ENCODE measurements at places on chromosomes 4 and X.
A peak's percentile ranks its signal among the peaks of the same experiment; 100 is the strongest.

DNA sequence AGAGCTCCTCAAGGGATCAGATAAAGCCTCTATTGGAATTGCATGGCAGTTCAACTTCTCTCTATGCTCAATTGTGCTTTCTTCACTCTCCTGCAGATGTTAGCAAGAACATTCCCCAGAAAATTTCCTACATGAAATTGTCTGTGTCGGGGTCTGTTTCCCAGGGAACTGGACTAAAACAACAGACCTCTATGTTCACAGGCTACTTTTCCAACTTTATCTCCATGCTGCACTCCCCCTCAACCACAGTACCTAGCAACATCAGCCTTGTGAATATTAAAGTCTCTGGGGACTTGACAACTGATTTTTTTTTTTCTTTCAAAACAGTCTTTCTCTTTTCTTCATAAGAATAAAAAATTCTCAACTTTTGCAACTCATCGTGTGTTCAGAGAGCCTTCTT, 1470.8 kb upstream of the ADGRL3 start:
- no peak for DNase-seq

DNA sequence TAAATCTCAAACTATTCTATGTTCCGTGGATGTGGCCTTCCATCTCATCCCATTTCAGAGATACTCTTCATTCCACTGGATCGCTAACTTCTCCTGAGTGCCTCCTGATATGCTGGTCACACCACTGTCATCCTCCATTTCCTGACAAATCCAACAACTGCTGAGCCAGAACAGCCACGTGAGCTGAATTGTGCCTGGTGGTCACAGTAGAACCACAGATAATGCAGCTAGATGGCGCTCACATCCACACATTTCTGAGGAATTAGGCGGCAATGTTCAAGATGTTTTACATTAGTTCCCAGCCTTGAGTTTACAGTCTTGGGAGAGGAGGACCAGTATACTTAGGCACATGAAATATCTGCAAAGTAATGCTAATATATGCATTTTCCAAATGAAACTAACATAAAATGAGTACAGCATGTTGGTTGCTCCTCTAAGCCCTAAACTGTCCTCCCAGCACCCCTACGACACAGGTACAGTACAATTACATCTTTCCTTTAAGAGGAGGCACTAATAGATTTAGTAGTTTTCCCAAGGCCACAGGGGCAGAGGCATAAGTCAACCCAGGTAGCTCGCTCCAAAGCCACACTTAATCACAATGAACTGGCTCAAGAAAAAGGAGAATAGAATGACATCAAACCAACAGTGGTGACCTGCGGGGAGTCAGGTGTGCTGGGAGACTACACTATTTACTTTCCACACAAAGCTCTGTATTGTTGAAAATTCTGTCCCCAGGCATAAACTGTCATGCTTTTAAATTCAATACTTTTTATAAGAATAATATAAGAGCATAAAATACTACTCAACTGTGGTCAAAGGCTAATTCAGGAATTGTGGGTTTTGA, 134.2 kb downstream of the CHIC2 start:
- DNase-seq = peak; percentile 80

DNA sequence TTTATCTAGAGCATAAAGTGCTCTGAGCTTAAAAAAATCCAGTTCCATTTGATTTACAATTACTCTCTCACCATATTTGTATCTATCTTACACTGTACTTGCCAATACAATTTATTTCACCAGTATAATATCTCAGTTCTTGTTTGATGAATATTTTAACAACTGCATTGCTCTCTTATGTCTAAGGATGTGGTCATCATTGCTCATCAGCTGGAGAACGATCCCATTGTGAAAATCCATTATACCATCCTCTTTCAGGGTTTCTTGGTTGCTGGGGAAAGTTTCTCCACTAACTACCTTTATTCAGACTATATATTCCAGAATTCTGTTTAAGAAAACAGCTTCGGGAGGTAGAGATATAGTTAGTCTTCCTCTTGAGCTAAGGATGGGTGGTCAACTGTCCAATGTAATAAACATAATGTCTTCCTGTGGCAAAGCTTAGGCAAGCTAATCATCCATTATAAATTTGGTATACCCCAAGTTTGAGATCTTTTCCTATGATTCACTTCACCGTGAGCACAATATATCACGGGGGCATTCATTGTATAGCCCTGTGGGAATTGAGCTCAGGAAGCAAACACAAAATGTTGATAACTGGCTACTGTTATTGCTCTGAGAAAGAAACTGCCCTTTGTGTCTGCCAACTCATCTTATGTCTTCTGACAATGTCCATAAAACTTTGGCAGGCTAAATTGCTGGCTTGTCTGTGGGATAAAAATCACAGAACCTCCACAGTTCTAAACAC, 2361.9 kb downstream of the ARAP2 start:
- no peak for DNase-seq

DNA sequence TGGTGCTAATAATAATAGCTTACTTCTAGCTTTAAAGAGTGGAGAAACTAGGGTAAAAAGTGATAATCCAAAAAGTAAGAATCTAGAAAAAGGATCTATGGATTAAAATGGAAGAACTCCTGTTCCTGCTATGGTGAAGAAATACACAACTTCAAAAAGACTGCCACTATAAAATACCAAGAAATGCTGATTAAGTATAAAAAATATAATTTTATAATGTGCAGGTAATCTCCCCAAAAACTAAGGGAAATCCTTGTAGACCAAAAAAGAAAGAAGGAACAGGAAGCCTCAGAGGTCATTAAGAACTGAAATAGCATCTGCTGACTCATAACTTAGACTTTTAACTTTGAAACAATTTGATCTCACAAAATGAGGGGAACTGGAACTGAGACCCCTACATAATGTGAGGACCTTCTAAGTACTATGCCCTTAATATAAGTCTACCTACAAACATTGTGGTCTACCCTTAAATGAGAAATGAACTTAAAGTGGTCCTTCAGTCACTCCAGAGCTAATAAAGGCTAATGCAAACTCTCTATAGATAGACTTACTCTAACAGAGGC, 50.6 kb upstream of the SRPX start:
- DNase-seq = no peak

- DNase-seq = peak; percentile 33
Observed at GRCh38 chr4:145216535-145216934, 36.1 kb upstream of the OTUD4 start.

- no peak for DNase-seq
Observed at GRCh38 chr4:74291471-74291870, 16.8 kb upstream of the EPGN start.

GRCh38 chr4:55214172-55214571, 88.8 kb upstream of the KDR start:
- no peak for DNase-seq

DNA sequence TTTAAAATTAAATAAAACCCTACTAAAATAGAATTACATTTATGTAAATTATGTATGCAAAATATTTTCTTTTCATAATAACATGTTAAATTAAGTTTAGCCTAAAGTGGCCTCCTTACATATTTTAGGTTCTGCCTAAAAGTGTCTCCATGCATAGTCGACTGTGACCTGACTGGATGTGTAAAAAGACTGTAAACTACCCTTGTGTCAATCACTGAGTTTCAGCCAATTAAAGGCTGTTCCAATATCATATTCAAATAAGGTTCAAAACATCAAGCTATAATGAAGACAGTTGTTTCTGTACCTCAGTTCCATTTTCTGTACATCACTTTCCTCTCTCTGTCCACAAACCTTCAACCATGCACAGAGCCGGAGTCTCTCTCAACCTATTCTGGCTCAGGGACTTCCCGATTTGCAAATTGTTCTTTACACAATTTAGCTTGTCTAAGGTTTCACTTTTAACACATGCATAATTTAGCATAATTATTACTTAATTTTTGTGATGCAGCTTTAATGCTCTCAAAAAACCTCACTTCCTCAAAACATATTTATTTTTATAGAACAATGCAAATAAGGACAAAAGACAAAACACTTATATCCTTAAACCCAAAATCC, 60.1 kb downstream of the SH3RF1 start:
- DNase-seq = no peak

- no peak for DNase-seq
Observed at GRCh38 chr4:145177906-145178538, 2.4 kb downstream of the OTUD4 start.

GRCh38 chrX:1391707-1392375, at the start of gene SLC25A6:
SLC25A6 (minus strand) TSS chrX:1392113; CDS start chrX:1392009, 104 bp downstream.
- DNase-seq = peak; percentile 99

DNA sequence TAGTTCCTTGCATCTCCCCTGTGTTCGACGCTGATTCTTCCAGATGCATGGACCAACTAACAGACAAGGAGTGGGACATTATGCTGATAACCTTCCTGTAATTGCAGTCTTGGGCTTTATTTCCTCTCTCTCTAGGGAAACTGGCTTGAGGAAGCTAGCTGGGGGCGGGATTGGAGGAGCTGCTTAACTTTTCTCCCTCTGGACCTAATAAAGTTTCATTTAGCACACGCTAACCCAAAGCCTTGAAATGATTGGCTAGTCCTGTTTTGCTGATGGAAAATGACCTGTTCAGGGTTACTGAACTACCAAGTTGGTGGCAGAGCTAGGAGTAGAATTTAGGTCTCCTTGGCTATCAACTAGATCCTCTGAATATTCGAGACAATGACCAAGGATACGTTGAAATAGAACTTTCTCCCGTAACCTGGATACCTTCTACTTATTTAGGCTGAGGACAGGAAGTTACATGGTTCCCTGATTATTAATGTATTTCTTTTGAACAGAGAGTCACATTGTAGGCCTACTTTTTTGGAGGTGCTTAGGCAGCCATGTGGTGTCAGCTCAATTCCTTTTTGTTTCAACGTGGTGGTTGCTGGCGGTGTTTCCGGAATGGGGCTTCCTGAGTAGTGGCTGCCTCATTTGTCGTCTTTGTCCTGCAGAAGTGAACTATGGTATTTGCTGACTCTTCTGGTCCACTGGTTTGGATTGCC, 2.0 kb downstream of the PGK1 start:
- DNase-seq = no peak

DNA sequence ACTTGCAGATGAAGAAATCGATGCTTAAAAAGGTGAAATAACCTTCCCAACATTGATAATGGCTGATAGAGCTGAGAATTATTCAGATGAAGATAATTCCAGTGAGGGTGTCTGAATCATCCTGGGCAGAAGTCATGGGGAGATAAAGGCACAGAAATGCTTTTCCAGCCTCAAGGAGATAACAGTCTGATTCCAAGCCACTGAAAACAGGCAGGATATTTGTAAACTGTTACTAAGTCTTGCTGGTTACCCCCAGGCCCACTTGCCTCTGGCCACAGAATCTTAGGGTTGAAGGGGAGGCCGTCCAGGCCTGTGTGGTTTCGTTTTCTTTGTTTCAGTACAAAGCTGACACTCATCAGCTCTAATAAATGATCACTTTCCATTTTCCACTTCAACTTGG, 158.5 kb downstream of the SH3KBP1 start:
- no peak for DNase-seq

- DNase-seq = no peak
Observed at GRCh38 chr4:176782794-176783193, 9.9 kb downstream of the VEGFC start.

GRCh38 chr4:53015681-53016080, 153.6 kb downstream of the RASL11B start:
- no peak for DNase-seq

DNA sequence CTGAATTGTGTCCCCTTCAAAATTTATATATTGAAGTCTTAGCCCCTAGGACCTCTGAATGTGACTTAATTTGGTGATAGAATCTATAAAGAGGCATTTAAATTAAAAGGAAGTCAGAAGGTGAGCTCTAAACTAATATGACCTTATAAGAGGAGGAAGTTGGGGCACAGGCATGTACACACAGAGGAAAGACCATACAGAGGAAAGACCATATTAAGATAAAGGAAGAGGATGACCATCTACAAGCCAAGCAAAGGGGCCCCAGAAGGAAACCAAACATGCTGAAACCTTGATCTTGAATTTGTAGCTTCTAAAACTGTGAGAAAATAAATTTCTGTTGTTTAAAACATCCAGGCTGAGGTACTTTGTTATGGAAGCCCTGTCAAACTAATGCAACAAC, 26.9 kb upstream of the CYBB start:
- no peak for DNase-seq

- DNase-seq = no peak
Observed at GRCh38 chrX:25383196-25383595, 367.4 kb upstream of the ARX start.

DNA sequence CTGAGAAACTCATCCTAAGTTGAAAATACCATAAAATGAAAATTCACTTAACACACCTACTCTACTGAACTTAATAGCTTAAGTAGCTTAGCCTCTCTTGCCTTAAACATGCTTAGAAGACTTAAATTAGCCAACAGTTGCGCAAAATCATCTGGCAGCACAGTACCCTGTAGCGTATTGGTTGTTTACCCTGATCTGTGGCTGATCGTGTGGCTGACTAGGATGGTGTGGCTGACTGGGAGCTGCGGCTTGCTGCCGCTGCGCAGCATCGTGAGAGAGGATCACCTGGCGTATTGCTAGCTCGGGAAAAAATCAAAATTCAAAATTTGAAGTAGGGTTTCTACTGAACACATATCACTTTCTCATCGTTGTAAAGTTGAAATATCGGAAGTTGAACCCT, 6.3 kb downstream of the RUFY3 start:
- peak; percentile 80 for DNase-seq

DNA sequence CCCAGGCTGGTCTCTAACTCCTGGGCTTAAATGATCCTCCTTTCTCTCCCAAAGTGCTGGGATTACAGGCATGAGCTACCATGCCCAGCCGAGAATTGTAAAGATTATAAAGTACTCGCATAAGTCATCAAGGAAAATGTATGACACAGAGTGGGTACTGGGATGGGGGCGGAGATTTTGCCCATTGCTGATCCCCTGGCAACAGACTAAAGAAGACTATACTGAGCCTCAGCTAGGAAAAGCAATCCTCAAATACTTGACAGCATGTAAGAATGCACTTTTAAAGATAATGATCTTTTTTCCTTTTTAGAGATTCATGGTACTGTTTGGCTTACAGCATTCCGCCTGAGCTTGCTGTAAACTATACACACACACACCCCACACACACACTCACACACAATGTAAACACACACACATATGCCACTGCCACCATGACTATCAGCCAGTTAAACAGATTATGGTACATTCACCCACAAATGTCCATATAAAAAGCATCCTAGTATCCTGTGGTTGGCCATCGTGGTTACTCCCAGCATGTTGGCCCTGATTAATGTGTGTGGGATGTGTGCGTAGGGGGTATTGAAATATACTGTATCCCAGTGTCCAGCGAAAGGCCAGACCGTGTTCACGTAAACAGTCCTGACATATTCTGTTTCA, 113.0 kb downstream of the AMELX start:
- no peak for DNase-seq

DNA sequence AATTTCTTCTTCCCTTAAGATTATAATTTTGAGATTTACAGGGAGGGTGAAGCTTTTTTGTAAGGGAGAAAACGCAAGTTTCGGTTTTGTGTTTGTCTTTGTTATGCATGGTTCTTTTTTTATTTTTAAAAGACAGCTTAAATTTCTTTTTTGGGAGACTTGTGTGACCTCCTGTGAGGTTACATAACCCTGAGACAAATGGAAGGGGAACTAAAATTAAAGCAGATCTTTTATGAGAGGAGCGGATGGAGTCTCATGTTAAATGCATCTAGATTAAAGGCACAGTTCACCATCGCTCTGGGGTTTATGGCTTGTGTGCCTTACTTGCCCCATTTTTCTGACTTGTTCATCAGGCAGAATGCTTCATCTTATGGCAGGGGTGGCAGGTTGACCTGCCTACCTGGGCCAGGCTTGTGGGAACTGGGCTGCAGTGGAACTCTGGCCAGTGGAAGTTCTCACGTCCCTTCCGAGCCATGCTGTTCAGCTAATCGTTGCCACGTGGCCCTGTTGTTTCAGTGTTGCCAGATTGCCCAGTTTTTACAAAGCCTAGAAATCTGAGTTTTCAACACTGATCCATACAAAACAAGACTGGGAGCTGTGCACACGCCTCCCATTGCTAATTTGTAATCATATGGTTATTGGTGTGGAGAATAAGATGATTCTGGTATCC, 291.8 kb downstream of the ARHGAP10 start:
- DNase-seq = no peak
